Right atrium auricular region (tissue), 2 donors: ENCODE measurements at places on chromosomes 12 and 14.

- DNase-seq: no peak
Observed at GRCh38 chr14:23572836-23573235, 5.2 kb upstream of the AP1G2 start.

DNA sequence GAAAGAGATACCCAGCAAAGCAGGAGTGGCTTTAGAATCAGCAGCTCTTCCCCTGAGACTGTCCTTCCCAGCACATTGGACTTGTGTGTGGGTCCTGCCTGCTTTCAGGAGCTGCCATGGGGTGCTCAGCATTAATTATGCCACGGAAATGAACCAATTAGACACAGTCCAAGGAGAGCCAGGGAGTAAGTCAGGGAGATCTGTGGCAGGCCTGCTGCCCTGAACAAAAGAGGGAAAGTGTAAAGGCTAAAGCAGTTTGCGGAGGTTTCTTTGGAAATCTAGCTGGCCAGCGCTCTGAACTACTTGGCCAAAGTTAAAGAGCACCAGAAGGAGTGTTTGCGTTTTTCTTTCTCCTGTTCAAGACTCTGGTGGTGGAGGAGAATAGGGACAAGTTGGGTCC lies 65.7 kb upstream of the SRSF5 start:
- no peak for DNase-seq

- DNase-seq: no peak
Observed at GRCh38 chr12:55862286-55862685, 19.6 kb upstream of the MMP19 start.

GRCh38 chr14:38950676-38951075 lies 152.4 kb downstream of the SEC23A start:
- no peak for DNase-seq

- no peak for DNase-seq
Observed at GRCh38 chr12:26280869-26281268, 85.5 kb downstream of the SSPN start.

GRCh38 chr12:87820524-87821202 lies 208.5 kb downstream of the C12orf50 start:
- DNase-seq: no peak

DNA sequence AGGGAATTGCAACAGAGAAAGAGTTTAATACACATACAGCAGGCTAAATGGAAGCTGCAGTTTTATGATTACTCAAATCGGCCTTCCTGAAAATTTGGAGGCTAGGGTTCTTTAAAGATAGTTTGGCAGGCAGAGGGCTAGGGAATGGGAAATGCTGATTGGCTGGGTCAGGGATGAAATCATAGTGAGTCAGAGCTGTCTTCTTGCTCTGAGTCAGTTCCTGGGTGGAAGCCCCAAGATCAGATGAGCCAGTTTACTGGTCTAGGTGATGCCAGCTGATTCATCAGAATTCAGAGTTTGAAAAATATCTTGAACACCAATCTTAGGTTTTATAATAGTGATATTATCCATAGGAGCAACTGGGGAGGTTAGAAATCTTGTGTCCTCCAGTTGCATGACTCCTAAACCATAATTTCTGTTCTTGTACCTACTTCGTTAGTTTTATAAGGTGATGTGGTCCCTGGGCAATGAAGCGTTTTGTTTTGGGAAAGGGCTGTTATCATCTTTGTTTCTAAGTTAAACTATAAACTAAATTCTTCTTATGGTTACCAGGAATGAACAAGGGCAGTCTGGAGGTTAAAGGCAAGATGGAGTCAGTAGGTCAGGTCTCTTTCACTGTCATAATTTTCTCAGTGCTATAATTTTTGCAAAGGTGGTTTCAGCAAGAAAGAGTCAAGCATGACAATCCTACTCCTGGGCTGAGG lies 257.8 kb upstream of the CCDC196 start:
- no peak for DNase-seq

GRCh38 chr12:1583421-1584078 lies 10.8 kb downstream of the FBXL14 start:
- no peak for DNase-seq

GRCh38 chr12:47686645-47687240 lies 19.1 kb downstream of the RPAP3 start:
- no peak for DNase-seq
